ENCODE measurements at places on chromosomes 3 and 15. TPM values are rescaled to one million over a fixed set of nuclear protein-coding genes. Genes with fewer than 3 reads are reported as not detected.
A peak's percentile ranks its signal among the peaks of the same experiment; 100 is the strongest.

GRCh38 chr3:138888560-138888959 is 53.8 kb upstream of the PIK3CB start:
- DNase-seq = no peak

DNA sequence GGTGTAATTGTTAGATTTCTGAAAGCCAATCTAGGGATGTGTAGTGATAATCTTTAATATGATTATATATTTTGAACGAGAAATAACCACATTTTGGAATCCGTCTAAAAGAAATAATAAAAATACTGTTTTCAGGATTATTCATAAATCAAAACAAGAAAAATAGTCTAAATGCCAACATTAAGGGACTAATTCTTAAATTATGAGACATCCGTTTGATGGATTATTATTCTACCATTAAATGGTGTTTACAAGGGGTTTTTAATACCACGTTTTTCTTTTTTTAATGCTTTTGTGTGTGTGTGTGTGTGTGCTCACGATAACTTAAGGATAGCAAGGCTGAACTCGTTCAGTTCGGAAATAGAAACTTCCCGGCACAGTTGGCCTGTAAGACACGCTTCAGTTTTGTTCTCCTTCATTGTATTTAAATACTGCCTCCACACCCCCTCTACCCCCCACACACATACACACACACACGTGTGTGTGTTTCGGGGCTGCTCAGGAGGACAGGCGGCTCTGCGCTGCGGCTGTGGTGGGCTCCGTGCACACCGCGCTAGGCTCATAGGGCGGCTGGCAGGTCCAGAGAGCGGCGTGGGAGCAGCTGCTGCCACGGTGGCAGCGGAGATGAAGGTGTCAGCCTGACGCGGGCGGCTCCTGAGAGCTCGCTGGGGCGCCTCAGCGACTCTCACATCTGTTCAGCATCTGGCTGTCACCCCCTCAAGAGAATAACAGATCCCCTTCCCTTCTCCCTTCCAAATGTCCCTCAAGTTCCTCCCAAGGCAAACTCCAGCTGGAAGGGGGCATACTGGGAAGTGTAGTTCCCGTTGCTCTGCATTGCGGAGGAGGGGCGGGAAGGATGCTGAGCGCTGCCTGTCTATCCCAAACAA is 23.0 kb upstream of the ANP32A start:
- peak; percentile 26 for DNase-seq

DNA sequence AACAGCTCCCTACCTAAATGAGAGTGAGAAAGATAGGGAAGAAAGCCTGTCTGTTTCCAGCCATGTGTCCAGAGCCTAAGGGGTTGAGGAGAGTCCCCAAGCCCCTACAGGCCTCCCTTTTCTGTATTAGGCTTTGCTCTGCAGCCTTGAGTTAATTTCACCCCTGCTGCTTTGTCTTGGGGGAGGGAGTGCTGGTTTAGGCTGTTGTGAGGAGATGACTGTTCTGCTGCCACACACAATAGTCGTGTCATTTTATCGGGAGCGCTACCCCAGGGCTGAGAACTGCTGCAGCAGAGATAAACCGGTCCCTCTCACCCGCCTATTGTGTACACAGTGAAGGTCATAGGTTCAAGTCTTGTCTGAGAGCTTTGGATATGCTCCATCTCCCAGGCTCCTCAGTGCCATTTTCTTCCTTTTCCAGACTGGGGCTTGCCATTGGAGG is 1.4 kb downstream of the ZNF609 start:
- no peak for DNase-seq

DNA sequence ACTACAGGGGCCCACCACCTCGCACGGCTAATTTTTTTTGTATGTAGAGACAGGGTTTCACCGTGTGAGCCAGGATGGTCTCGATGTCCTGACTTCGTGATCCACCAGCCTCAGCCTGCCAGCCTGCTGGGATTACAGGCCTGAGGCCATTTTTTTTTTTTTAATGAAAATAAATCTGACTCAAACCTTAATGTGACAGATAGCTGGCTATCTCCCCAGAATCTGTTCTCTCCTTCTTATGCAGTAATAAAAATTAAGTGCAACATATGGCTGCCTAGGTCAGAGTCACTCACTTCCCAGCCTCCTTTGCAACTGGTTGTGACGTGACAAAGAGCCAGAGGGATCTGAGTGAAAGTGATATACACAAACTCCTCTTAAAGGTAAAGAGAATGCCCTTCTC is 53.0 kb downstream of the ZNF148 start:
- peak; percentile 15 for DNase-seq

DNA sequence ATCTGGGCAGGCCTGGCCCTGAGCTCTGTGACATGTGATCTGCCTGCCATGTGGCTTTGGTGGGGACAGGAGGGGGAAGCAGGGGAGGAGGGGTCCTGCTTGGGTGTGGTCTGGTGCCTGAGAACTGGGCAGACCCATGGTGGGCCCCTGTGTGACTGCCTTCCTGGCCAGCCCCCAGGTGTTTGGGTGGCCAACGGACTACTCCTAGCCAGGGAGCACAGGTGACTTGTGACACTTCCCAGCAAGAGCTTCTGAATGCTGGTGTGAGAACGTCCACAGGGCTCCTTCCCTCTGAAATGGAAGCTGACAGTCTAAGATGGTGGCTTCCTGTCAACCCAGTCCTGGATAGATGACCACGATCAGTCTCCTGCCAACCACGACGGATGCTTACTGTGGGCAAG is 136.1 kb upstream of the MEF2A start:
- DNase-seq = no peak

GRCh38 chr15:80619680-80620079 is 75.4 kb upstream of the ABHD17C start:
- DNase-seq = no peak

FOXB1 gene
- not detected for total RNA-seq

GRCh38 chr15:29352402-29352801 is 82.8 kb upstream of the NSMCE3 start:
- no peak for DNase-seq

LNP1 gene
- total RNA-seq = 7.8 TPM

- DNase-seq = no peak
Observed at GRCh38 chr15:63494408-63494807, 10.0 kb upstream of the USP3 start.

- no peak for DNase-seq
Observed at GRCh38 chr3:61646851-61647525, 85.6 kb downstream of the PTPRG start.

DNA sequence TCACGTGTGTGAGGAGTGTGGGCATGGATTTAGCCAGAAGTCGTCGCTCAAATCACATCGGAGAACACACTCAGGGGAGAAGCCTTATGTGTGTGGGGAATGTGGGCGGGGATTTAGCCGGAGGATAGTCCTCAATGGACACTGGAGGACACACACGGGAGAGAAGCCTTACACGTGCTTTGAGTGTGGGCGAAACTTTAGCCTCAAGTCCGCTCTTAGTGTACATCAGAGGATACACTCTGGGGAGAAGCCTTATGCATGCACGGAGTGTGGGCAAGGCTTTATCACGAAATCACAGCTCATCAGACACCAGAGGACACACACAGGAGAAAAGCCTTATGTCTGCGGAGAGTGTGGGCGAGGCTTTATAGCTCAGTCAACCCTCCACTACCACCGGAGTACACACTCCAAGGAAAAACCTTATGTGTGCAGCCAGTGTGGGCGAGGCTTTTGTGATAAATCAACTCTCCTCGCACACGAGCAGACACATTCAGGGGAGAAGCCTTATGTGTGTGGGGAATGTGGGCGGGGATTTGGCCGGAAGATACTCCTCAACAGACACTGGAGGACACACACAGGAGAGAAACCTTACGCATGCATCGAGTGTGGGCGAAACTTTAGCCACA is 28.1 kb downstream of the ZNF589 start:
- DNase-seq = no peak

DNA sequence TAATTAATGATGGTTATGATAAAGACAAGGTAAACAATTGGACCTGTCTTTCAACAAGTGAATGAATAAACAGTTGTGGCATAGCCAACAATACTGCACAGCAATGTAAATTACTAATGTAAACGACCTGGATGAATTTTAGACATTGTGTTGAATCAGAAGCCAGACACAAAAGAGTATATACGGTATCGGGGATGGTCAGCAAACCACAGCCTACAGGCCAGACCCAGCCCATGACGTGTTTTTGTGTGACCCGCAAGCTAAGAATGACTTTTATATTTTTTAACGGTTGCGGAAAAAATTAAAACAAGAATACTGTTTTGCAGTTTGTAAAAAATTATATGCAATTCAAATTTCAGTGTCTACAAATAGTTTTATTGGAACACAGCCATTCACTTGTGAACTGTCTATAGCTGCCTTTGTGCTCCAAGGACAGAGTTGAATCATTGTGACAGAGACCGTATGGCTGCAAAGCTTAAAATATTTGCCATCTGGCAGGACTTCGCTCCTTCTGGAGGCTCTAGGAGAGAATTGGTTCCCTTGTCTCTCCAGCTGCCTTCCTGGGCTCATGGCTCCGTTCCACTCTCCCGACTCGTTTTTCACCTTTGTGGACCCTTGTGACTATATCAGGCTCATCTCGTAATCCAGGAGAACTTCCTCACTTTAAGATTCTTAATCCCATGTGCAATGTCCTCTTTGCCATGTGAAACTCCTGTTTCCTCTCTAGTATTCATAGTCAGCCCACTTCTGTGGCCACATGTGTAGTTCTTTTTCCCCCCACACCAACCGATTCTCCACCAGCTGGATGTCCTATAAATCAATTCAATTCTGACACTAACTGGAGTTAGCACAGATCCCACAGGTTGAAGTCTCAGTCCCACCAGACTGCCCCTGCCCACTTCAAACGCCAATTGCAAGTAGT is 72.7 kb downstream of the CMTM8 start:
- no peak for DNase-seq

- DNase-seq = no peak
Observed at GRCh38 chr3:39148435-39149058, 4.8 kb downstream of the CSRNP1 start.

GABRG3 gene
- total RNA-seq = not detected

GRCh38 chr3:80889535-80889934 is 871.9 kb downstream of the GBE1 start:
- DNase-seq = no peak

- peak; percentile 76 for DNase-seq
Observed at GRCh38 chr3:37072892-37073291, 79.6 kb downstream of the MLH1 start.

- DNase-seq = peak; percentile 16
Observed at GRCh38 chr3:4421121-4421520, 45.9 kb downstream of the SUMF1 start.

HCLS1 gene
- total RNA-seq = not detected

DNA sequence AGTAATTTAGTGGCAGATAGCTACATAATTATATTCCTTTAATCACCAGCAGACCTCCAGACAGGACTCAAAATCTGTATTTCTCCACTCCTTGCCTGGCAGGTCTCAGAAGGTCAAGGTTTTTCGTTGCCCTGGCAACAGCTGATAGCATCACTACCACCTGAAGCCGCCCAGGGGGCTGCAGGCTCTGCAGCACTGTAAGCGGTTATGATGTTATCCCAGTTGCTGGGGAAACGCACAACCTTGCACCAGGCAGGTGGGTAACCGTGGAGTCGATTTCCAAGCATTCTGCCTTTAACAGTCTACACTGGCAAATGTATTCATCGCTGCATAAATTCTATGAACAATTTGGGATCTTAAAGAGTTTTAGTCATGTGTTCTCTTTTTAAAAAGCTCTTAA is 756.3 kb downstream of the NTRK3 start:
- no peak for DNase-seq

GRCh38 chr3:155714295-155714718 is 30.6 kb downstream of the PLCH1 start:
- DNase-seq = no peak

ADGRG7 gene
- 51.3 TPM for total RNA-seq

SERPINI2 gene
- total RNA-seq = not detected
